Adrenal gland (tissue), 19 donors: ENCODE measurements at places on chromosomes 1 and 21. TPM values are rescaled to one million over a fixed set of nuclear protein-coding genes. Genes with fewer than 3 reads are reported as not detected.

SPRR2E gene
- not detected for total RNA-seq

PLCH2 gene
- 2.0 TPM for total RNA-seq

NHLH1 gene
- not detected for total RNA-seq

RASAL2 gene
- total RNA-seq = 10.7 TPM

SIM2 gene
- total RNA-seq = 0.08 TPM

GRCh38 chr1:153293480-153293775 lies 19.3 kb downstream of the PGLYRP3 start:
- no peaks in the 10 kb centered on the region for H3K36me3 ChIP-seq
- no peak for DNase-seq
- H3K27me3 ChIP-seq = peaks cover 11% of the 10 kb centered on the region
- H3K4me1 ChIP-seq = no peaks in the 10 kb centered on the region
- no peak overlapping the region for H3K4me3 ChIP-seq

- H3K27me3 ChIP-seq = no peaks in the 10 kb centered on the region
- DNase-seq = no peak
- H3K27ac ChIP-seq = no peak overlapping the region
Measured at GRCh38 chr1:48190881-48191280, 31.6 kb upstream of the SLC5A9 start.

DNA sequence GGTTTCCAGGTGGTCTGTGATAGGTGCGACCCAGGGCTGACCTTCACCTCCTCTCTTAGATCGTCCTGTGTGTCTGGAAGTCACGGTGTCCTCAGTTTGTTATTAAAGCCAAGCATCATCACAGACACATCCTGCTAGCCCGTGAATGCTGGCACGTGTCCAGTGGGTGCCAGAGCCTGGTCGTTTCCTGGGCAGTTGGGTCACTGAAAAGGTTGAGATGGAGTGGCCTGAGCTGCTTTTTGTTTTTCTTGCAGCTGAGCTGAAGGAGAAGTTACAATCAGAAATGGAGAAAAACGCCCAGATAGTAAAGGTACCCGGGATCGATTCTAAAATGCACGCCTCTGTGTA lies 23.2 kb downstream of the PCNT start:
- H3K4me3 ChIP-seq = no peak overlapping the region
- H3K27me3 ChIP-seq = no peaks in the 10 kb centered on the region
- DNase-seq = no peak
- H3K36me3 ChIP-seq = peaks cover 55% of the 10 kb centered on the region
- H3K27ac ChIP-seq = peak overlapping the region; percentile 91

DNA sequence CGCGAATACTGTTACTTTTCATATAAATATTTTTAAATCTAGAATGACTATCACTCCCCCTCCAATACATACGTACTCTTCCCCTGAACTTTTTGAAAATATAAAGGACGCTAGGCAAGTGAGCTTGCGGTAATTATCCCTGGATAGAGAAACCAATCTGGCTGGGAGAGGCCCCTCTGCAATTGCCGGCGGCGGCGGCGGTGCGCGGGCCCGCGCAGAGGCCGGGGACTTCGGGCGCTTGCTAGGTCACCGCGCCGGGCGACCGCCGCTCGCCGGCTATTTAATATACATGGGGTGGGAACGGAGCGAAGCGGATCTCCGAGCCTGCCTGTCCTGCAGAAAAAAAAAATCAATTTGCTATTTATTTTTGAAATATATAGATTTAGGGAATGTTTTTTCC lies 416.3 kb upstream of the ESRRG start:
- H3K27me3 ChIP-seq = peaks cover 54% of the 10 kb centered on the region
- no peaks in the 10 kb centered on the region for H3K36me3 ChIP-seq
- no peak overlapping the region for H3K27ac ChIP-seq
- no peak for DNase-seq

DNA sequence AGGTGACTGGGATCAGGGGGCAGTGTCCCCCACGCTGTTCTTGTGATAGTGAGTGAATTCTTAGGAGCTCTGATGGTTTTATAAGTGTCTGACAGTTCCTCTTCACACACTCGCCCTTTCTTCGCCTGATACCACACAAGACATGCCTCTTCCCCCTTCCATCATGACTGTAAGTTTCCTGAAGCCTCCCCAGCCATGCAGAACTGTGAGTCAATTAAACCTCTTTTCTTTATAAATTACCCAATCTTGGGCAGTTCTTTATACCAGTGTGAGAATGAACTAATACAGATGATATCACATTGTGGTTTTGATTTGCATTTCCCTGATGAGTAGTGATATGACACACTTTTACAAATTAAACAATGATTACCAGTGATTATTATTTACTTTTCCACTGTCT lies 229.9 kb downstream of the AKT3 start:
- H3K4me3 ChIP-seq = no peak overlapping the region
- DNase-seq = no peak
- no peaks in the 10 kb centered on the region for H3K4me1 ChIP-seq
- H3K27me3 ChIP-seq = no peaks in the 10 kb centered on the region

DNA sequence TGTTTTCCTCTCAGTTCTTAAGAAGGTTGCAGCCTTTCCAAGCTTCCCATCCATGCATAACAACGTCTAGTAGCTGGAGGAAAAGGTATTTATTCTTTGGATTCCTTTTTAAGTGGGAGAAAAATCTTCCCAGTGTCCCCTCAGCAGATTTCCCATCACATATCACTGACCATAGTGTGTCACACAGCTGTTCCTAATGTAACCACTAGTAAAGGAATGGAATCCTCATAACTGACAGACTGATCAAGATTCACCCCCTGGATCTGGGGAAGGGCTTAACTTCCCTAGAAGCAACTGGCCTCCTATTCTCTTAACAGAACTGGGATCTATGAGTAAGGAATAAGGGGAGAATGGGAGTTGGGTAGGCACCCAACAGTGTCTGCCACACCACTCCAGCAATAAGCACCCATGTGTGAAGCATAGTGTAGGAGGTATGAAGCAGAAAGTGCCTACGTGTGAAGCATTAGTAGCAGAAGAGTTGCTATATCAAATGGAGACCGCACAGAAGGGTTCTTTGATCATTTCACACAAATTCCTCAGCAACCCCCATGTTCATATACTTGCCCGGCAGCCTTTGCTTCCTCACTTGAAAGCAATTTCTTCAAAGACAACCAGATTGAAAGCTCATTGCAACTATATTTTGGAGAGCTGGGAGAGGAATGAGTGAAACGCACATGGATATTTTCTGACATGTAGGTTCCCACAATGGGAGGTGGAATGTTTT lies 28.2 kb upstream of the DNAH14 start:
- H3K36me3 ChIP-seq = no peaks in the 10 kb centered on the region
- H3K27ac ChIP-seq = no peak overlapping the region
- no peaks in the 10 kb centered on the region for H3K27me3 ChIP-seq
- H3K4me1 ChIP-seq = no peaks in the 10 kb centered on the region
- no peak for DNase-seq

DNA sequence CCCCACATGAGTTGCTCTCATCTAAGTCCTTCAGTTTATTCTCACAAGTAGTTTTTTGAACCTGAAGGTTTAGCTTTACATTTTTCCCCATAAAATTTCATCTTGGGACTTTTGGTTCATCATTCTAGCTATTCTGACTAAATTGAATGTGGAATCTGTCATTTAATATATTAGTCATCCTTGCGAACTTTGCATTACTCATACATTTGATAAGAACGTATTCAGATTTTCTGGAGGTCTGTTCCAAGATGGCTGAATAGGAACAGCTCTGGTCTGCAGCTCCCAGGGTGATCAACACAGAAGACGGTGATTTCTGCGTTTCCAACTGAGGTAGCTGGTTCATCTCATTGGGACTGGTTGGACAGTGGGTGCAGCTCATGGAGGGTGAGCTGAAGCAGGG lies 59.8 kb upstream of the CSF1 start:
- H3K36me3 ChIP-seq = no peaks in the 10 kb centered on the region
- no peaks in the 10 kb centered on the region for H3K27me3 ChIP-seq
- H3K4me1 ChIP-seq = peaks cover 6% of the 10 kb centered on the region
- H3K27ac ChIP-seq = no peak overlapping the region
- no peak overlapping the region for H3K4me3 ChIP-seq

GRCh38 chr1:92839442-92839841 lies 7.6 kb downstream of the RPL5 start:
- H3K4me1 ChIP-seq = peaks cover 22% of the 10 kb centered on the region
- DNase-seq = no peak
- H3K4me3 ChIP-seq = no peak overlapping the region

DNA sequence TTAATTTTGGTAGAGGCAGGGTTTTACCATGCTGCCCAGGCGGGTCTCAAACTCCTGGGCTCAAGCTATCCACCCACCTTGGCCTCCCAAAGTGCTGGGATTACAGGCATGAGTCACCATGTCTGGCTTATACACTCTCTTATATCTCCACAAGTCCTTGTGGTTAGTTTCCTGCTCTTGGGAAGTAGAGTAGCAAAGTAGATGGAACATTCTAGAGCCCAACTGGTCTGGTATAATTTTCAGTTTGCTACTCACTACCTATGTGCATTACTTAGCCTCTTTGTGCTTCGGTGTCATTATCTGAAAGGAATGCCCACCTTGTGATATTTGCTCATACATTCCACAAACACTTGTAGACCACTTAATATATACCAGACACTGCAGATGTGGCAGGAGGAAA lies 96.6 kb upstream of the IPO9 start:
- no peaks in the 10 kb centered on the region for H3K27me3 ChIP-seq
- peaks cover 8% of the 10 kb centered on the region for H3K4me1 ChIP-seq

DNA sequence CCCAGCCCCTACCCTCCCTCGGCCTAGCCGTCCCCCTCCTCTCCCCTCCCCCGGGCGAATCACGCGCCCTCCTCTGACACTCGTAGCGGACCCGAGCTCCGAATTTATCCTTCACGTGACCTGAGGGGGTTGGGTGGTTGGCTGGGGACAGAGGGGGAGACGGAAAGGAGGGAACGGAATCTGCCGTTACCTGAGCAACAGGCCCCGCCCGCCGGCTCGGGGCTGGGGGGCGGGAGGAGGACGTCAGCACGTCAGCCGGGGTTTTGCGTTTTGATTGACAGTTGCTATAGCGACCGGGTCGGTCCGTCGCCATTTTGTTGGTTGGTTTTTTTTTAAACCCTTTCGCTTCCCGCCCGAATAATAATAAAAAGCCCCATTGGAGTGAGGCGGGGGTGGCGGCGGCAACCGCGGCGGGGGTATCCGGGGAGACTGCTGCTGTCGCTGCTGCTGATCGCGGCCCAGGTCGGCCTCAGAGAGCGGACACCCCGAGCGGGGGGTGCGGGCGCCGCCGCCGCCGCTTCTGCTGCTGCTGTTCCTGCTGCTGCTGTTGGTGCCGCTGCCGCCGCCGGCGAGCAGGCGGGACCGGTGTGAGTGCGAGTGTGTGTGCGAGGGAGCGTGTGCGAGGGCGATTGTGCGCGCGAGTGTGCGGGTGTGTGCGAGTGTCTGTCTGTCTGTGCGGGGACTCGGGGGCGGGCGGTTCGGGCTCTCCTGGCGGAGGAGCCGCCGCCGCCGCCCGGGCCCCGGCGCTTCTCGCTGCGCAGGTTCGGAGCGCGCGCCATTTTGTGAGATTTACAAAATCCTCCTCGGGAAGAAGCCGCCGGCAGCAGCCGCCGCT lies at the start of gene DYRK1A:
TSS of gene DYRK1A (plus strand) at position 292 of the 835 bp plus-strand sequence. CDS start 53,602 bp downstream, outside the sequence.
- H3K4me3 ChIP-seq = peak within 1 kb of the TSS; percentile 62
- peaks cover 42% of the 10 kb centered on the region for H3K4me1 ChIP-seq
- H3K27me3 ChIP-seq = no peaks in the 10 kb centered on the region
- no peaks in the 10 kb centered on the region for H3K36me3 ChIP-seq
- peak; percentile 99 for DNase-seq
- H3K27ac ChIP-seq = peak within 1 kb of the TSS; percentile 99

GRCh38 chr1:178702146-178702545 lies 22.9 kb upstream of the RALGPS2 start:
- H3K4me3 ChIP-seq = no peak overlapping the region
- H3K27ac ChIP-seq = peak overlapping the region; percentile 4
- no peaks in the 10 kb centered on the region for H3K36me3 ChIP-seq
- no peak for DNase-seq
- H3K27me3 ChIP-seq = no peaks in the 10 kb centered on the region
- no peaks in the 10 kb centered on the region for H3K4me1 ChIP-seq

DNA sequence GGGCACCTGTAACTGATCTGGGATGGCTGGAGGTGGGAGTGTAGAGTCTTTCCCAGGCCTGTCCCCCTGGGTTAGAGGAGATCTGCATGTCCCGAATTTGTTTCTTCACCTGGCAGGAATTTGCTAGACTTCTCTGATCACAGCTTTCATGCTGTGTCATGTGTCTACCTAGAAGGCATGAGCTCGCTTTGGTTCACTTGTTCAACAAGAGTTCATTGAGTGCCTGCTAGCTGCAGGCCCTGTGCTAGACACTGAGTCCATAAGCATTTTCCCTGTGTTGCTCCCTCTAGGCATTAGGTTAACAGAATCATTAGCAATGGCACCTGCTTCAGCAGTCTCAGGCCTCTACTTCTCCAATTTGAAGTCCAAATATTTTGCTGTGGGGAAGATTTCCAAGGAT lies 101.6 kb downstream of the MTR start:
- H3K4me1 ChIP-seq = no peaks in the 10 kb centered on the region
- no peaks in the 10 kb centered on the region for H3K27me3 ChIP-seq
- no peak overlapping the region for H3K27ac ChIP-seq
- H3K36me3 ChIP-seq = no peaks in the 10 kb centered on the region
- no peak overlapping the region for H3K4me3 ChIP-seq

GRCh38 chr1:3483801-3484444 lies 29.5 kb downstream of the ARHGEF16 start:
- H3K4me1 ChIP-seq = no peaks in the 10 kb centered on the region
- DNase-seq = peak; percentile 37
- H3K36me3 ChIP-seq = no peaks in the 10 kb centered on the region
- H3K27ac ChIP-seq = no peak overlapping the region

DNA sequence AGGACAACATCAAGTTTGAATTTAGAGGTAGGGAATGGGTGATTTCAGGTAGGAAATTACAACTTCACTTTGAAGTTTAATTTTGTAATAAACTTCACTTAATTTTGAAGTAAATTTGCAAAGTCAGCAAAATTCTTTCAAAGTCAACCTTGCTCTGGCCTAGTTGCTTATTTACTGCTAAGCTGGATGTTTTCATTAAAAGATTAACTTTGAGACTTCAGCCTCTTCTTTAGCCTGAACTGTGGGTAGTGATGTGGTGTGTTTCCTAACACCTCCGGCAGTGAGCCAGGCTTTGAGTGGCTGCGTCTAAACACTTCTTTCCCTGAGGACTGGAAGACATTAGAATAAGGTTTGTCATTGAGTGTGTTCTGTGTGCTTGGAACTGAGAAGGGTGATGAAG lies at the start of gene HAO2:
TSS of gene HAO2 (plus strand) at position 232 of the 400 bp plus-strand sequence. CDS start 12,301 bp downstream, outside the sequence.
- H3K36me3 ChIP-seq = no peaks in the 10 kb centered on the region
- H3K4me3 ChIP-seq = no peak within 1 kb of the TSS
- H3K27me3 ChIP-seq = no peaks in the 10 kb centered on the region
- peaks cover 6% of the 10 kb centered on the region for H3K4me1 ChIP-seq
- DNase-seq = no peak

- no peaks in the 10 kb centered on the region for H3K27me3 ChIP-seq
- no peak for DNase-seq
- no peak overlapping the region for H3K4me3 ChIP-seq
- H3K4me1 ChIP-seq = peaks cover 46% of the 10 kb centered on the region
- H3K36me3 ChIP-seq = no peaks in the 10 kb centered on the region
Measured at GRCh38 chr1:64508629-64509028, 38.7 kb downstream of the CACHD1 start.

- H3K4me1 ChIP-seq = no peaks in the 10 kb centered on the region
- no peaks in the 10 kb centered on the region for H3K36me3 ChIP-seq
- H3K27me3 ChIP-seq = no peaks in the 10 kb centered on the region
- no peak overlapping the region for H3K27ac ChIP-seq
Measured at GRCh38 chr1:48916130-48917069, 139.7 kb upstream of the BEND5 start.

- DNase-seq = no peak
- no peaks in the 10 kb centered on the region for H3K36me3 ChIP-seq
- no peak overlapping the region for H3K27ac ChIP-seq
- no peaks in the 10 kb centered on the region for H3K4me1 ChIP-seq
- no peaks in the 10 kb centered on the region for H3K27me3 ChIP-seq
Measured at GRCh38 chr21:45886610-45887026, 95.0 kb upstream of the COL6A1 start.
